ENCODE measurements at places on chromosomes 2 and 18.
A peak's percentile ranks its signal among the peaks of the same experiment; 100 is the strongest.

DNA sequence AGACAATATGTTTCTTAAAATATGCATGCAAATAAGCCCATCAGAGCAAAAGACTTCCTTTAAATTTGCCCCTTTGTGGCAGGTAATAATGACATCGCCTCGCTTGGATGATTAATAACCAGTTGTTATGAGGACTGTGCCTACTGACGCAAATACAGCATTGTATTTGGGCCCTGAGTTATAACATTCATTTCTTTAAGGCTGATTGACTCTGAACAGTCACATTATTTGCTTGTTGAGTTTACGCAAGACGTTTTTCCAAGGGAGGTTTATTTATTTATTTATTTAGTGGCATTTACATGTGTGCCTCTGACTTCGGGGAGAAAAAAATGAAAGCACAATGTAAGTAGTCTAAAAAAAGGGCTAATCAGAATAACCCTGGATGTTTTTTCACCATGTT lies 88.3 kb downstream of the SLC8A1 start:
- DNase-seq = peak; percentile 38

DNA sequence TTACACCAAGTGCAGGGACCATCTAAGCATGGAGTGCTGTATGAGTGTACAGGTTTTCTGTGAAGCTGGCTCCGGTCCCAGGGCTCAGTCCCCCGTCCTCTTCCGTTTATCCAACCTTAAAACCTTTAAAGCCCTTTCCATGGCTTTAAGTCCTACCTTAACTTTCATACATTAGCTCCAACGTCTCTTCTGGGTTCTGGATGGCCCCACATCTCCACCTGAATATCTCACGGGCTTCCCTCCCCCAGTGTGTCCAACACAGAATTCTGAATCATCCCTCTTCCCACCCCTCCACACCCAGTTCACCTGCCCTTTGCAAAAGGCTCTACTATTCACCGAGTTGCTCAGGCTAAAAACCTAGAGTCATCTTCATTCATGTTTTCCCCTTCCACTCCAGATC lies 12.8 kb downstream of the ARHGAP25 start:
- DNase-seq = no peak

DNA sequence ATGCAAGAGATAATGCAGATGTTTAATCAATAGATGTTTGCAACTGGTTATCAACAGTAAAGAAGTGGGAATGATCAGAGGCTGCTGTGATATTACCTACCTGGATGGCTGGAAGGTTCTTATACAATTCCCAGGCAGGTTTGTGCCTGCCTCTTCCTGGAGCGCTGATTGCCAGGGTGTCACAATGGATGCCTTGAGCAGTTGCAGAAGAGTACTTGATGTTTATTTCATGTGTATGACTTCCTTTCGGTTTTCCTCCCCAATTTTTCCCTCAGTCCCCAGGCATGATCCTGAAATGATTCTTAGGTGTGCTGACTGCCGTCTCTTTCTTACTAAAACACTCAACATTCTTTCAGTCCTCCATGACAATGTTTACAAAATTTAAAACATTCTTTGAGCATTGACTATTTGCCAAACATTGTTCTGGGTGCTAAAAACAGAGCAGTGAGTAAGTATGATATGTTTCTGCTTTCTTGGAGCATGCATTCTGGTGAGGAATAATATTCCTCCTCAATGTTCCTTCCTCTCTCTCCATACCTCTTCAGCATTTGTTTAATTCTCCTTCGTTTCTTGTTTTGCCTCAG lies 416.6 kb upstream of the TRIB2 start:
- DNase-seq = peak; percentile 17

- no peak for DNase-seq
These were observed 169.6 kb upstream of the EPHA4 start for GRCh38 chr2:221741496-221742211.

DNA sequence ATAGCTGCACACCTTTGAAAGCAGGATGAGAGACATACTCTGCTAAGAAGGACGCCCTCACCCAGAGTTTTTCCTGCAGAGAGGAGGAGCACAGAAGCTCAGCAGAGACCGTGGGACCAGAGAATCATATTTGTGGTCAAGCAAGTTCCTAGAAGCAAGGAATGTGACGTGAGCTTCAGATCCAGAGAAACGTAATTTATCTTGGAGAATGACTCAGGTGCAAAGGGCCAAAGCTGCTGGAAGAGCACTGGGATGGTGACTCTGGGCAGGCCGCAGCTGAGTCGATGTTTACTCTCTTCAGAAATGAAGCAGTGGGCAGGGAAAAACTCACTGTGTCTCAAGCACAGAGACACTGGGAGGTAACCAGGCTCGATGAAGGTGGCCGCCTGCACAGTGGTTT lies 50.1 kb upstream of the IGFBP2 start:
- peak; percentile 55 for DNase-seq

GRCh38 chr2:238063414-238064189 lies 2.8 kb downstream of the SCLY start:
- no peak for DNase-seq

DNA sequence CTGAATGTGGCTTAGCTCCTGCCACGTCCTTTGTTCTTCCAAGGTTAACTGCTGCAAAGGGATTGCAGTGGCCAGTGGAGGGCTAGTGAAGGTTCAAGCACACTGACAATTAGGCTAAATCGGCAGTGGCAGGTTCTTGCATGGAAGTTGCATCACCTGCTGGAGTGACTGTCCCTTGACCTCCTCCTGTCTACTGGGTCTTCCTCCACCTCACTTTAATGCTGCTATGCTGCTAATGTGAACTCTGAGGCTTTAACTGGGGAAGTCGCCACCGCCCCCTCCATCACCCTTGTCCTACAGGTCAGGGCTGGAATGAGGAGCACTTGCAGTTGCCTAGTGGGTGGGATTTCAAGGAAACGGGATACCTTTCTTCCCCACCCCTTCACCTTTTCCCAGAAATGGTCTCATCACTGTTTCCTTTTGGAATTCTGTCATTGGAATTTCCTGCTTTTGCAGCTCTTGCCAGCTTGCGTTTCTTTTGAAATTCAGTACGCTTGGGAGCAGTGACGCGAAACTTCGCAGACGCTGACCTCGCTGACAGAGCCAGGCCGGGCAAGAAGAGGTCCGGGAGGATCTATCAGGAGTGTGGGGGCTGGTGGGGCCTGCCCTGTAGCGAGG lies 150.3 kb downstream of the SH3RF3 start:
- no peak for DNase-seq

DNA sequence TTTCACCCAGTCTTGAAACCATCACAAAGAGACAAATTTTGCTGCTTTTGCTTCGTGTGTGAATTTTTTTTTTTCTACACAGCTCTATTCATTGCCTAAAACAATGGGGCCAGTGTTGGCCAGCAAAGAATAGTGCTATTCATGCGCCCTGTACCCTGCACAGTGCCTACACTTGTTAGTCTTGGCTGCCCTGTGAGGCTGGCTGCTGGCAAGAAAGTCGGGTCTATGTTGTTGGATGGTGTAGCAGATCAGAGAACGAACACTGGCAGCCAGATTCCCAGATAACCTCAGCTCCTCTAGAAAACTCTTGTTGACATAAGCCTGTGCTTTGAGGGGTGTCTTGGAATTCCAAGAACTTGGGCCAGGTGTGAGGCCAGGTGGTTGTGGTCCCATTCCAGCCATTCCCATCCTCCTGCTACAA lies 455.7 kb upstream of the TCF4 start:
- DNase-seq = no peak

DNA sequence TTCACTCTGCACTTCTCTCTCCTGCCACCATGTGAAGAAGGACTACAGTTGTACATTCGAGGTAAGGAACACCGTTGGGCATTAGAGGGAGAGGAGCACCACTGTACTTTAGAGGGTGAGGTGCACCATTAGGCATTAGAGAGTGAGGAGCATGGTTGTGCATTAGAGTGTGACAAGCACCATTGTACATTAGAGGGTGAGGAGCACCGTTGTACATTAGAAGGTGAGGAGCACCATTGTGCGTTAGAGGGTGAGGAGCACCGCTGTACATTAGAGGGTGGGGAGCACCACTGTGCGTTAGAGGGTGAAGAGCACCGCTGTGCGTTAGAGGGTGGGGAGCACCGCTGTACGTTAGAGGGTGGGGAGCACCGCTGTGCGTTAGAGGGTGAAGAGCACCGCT lies 20.8 kb upstream of the AGXT start:
- no peak for DNase-seq

DNA sequence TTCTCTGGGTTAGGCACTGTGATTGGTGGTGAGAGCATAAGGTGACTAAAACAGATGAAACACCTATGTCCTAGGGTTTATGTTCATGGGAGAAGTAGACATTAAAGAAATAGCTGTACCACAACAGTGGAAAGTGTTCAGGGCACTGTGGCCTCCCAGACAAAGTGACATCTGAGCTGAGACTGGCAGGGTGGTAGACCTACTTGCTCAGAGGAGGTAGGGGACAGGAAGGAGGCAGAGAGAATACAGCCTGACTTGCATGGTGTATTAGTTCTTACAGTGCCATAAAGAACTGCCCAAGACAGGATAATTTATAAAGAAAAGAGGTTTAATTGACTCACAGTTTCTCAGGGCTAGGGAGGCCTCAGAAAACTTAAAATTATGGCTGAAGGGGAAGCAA lies 82.6 kb downstream of the MAPRE2 start:
- no peak for DNase-seq

- DNase-seq = no peak
These were observed 40.8 kb downstream of the RAB10 start for GRCh38 chr2:26074676-26075075.

GRCh38 chr2:106193977-106194778 lies at the start of gene UXS1:
Gene UXS1 (minus strand): TSS chr2:106194301. CDS start chr2:106194241, 60 bp downstream.
- DNase-seq = peak; percentile 99

DNA sequence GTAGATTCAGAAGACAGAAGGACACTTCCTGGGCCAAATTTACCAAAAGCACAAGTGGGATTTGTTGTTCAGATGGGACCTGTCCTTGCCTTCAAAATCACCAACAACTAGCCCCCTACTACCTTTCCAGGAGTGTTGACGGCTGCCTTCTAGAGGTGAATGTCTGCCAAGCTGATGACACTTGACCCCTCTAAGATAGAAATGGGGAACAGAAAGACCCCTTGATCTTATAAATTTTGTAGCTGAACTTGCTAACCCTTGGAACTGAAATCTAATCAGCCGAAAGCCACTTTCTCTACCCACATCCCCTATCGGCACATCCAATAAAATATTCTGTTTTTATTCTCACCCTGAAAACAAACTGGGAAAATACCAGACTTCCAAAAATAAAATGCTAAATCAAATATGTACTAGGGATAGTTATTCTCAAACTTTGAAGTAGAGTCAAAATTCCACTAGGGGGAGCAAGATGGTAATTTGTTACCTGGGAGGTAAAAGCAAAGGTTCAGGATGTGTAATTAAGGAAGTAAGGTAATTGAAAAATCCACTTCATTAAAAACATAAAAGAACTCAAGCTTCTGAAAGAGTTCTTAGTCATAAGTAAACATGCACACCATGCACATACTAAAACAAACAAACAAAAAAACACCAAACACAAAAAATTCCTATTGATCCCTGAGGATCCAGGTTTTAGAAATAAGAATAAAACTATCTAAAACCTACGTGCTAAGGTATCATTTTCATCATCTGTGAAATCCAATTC lies 119.2 kb downstream of the ANKRD44 start:
- peak; percentile 77 for DNase-seq

GRCh38 chr2:190343536-190344275 lies at the start of gene INPP1:
Gene INPP1 (plus strand): TSS chr2:190343589. CDS start chr2:190360103, 16,514 bp downstream.
- DNase-seq = peak; percentile 84

- DNase-seq = no peak
These were observed 327.0 kb downstream of the NR4A2 start for GRCh38 chr2:156005531-156005930.

DNA sequence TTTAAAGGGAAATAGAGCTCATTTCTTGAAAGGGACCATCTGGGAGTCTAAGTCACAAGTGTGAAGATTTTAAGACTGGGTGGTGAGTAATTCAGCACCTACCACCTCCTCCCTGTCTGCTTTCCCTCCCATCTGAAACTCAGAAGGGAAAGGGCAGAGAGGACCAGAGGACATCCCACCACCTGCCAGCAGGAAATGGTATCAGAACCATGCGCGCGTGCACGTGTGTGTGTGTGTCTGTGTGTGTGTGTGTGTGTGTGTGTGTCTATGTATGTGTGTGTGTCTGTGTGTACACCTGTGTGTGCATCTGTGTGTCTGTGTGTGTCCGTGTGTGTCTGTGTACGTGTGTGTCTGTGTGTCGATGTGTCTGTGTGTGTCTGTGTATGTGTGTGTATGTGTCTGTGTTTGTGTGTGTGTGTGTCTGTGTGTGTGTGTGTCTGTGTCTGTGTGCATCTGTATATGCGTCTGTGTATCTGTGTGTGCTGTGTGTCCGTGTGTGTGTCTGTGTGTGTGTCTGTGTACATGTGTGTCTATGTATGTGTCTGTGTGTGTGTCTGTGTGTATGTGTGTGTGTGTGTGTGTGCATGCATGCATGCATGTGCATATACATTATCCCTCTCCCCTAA lies 76.8 kb downstream of the ZFP36L2 start:
- no peak for DNase-seq

- DNase-seq = peak; percentile 2
These were observed 412.1 kb upstream of the MYT1L start for GRCh38 chr2:2743164-2743571.

GRCh38 chr2:234981197-234982095 lies 29.6 kb downstream of the SH3BP4 start:
- DNase-seq = peak; percentile 97

DNA sequence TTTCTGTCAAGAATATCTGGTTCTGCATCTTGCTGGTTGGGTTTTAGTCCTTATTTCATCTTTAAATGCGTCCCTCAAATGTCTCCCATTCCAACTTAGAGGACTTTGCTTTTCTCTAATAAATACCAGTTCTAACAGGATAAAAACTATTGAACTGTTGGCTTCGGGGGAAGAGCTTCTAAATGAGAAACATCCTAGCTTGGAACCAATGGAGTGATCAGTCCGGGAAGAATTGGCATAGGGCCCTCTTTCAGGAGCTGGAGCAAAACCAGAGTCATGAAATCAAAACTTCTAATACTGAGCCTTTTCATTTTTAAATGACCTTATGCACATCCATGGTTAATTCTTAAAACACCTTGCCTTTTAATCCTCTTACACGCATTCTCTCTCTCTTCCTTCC lies 401.6 kb upstream of the SMIM21 start:
- no peak for DNase-seq

DNA sequence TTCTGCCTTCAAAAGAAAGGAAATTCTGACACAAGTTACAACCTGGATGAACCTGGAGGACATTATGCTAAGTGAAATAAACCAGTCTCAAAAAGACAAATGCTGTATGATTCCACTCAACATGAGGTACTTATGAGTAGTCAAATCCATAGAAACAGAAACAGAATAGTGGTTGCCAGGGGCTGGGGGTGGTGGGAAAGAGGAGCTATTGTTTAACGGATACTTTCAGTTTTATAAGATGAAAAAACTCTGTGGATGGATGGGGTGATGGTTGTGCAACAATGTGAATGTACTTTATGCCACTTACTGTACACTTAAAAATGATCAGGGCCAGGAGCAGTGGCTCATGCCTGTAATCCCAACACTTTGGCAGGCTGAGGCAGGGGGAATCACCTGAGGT lies 15.4 kb downstream of the SLC35F5 start:
- no peak for DNase-seq

Data from adipocyte (in vitro differentiated cells).